Stimulated activated CD8-positive, alpha-beta memory T cell treated with anti-CD3 and anti-CD28 coated beads, Interleukin-15, amount 100 ng/mL, for 4 hours (primary cell): ENCODE measurements at places on chromosomes 1 and 21.

DNA sequence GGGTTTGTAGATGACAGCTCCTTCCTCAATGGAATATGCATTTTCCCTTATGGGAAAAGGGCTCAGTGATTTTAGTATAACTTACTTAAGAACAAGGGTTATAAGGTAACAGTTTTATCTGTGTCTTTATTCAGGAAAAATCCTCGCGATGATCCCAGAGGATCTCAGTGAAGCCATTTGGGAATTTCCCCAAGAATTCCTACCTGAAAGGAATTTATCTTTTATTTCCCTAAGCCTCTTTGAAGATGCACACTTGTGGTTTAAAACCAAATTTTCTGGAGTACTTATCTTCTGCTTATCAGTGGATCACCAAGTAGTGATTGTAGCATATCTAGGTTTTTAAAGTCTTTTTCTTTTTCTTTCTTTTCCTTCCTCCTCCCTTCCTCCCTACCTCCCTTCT is 58.8 kb downstream of the AK4 start:
- no peak for DNase-seq

GRCh38 chr1:178938101-178938958 is 67.5 kb upstream of the ANGPTL1 start:
- no peak for DNase-seq

DNA sequence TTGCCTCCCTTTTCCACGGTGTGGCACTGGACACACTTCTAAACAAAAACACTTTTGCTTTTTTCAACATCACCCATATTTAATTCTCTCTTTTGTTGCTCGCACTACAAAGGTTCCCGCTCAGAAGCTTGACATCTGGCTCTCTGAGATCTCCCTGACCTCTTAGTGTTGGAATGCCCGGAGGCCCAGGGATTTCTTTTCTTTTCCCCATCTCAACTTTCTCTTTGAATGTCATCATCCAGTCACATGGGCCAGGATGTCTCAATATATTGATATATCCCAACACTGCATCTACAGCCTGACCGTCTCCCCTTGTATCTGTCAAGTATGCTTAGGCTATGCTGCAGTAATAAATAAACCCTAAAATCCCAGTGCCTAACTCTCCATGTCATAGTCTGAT is 54.3 kb upstream of the DESI2 start:
- DNase-seq = no peak

DNA sequence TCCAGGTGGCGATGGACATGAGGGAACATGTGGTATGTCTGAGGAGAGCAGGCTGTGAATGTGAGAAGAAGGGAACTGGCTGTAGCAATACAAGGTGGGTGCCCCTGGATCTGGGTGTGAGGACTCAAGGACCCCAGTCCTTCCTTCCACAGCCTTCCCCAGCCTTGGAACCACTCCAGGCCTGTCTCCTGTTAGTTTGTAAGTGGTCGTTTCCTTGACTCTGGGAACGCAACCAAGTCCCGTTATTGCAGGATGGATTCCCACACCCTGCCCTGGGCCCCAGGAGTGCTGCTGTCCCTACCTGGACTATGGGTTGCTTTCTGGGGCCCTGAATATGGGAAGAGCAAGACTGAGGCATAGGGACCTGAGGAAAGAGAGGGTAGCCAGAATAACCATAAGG is 47.2 kb upstream of the VANGL1 start:
- DNase-seq = no peak

GRCh38 chr1:33140153-33141149 is 41.4 kb downstream of the TRIM62 start:
- DNase-seq = no peak

DNA sequence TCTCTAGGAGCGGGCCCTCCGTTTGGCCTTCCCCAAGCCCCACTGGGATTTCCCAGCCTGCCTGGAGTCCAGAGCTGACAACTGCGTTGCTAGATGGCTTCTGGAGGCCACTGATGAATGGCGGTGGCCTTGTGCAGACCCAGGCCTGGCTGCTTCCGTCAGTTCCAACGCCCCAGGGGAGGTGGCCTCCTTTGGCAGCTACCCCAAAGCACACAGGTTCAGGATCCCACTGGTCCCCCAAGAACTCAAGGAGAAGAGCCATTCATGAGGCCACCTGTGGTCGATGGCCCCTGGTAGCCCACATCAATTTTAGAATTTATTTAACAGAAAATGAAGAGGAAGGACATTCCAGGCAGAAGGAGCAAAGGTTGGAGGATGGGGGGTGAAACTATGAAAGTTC is 85.2 kb downstream of the LACTBL1 start:
- no peak for DNase-seq

DNA sequence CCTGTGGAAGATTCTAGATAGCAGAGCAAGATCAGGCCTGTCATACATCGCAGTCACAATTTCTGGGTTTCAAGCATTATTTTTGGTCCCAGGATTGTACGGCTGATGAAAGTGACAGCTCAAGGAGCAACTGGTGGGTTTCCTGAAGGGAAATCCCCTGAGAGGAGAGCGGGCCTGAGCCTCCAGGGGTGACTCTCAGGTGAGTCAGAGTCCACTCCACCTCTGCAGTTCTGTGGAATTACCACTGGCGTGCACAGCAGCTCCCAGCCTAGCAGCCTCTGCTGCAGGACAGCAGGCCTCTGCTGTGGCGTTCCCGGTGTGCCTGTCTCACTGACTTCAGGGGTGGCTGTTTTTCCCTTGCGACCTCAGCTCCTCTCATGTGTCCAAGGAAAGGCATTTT is 24.4 kb downstream of the SLC66A1 start:
- DNase-seq = no peak

GRCh38 chr1:151187205-151187604 is 2.8 kb downstream of the VPS72 start:
- no peak for DNase-seq

DNA sequence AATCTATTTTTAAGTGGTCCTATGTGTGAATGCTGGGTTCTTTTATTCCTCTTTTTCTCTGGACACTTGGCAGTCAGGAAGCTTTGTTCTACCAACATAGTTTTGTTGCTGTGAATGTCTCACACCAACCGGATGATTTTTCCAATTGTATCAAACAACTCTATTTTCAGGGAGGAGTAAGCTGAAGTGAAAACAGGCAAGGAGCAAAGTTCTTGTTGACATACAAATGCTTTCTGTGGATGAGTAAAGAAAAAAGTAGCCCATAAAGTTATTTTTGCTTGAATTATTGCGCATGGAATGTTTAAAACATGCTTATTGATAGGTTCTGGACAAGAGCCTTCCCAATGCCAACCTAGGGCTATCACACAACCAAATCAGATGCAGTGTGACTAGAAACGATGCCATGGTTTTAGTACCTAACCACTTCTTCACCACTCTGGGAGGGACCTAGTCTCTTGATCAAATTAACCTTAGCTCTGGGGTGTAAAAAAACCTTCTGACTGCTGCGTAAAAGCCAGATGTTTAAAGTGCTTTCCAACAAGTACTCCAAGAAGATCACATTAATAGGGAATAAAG is 4.5 kb downstream of the IER5 start:
- no peak for DNase-seq
